D341Med (cell line): ENCODE measurements at places on chromosomes 11 and 22.

DNA sequence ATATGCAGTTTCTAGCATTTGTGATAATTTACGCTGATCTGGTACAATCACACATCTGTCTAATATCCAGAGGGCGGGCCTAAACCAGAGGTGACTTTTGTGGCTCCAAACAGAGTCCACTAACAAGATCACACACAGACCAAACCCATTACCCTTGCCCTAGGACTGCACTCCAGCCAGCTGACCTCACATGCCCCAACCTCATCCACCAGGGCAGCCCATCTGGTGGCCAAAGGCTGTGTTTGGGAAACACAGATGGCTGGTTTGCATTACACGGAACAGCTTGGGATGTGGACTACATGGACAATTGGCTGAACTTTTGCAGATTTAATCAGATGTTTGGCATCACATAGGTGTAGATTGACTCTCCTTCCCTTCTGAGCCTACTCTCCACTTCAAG, 228.2 kb downstream of the GRIK4 start:
- no peak for DNase-seq

DNA sequence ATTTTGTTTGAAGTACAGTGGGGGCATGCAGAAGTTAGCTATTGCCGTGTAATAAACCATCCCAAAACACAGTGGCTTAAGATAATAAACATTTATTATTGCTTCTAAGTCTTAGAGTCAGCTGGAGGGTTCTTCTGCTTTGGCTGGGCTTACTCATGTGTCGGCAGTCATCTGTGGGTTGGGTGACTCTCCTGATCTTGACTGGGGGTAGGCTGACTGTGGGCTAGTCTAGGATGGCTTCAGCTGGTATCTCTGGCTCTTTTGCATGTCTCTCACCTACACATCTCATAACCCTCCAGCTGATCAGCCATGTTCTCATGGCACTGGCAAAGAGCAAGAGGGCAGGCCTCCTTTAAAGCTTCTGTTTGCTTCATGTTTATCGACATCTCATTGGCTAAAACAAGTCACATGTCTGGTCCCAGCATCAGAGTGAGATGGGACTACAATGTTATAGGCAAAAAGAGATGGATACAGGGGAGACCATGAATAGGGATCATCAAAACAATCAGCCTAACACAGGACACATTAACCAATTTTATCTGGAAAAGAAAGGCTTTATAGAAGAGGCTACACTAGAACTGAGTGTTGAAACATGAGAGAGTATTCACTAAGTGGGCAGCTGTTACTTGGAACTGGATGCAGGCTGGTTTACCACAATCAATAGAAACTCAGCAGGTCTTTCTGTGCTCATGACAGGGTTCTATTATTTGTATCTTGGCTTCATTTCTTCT, 5.1 kb downstream of the LRRC51 start:
- DNase-seq = no peak

DNA sequence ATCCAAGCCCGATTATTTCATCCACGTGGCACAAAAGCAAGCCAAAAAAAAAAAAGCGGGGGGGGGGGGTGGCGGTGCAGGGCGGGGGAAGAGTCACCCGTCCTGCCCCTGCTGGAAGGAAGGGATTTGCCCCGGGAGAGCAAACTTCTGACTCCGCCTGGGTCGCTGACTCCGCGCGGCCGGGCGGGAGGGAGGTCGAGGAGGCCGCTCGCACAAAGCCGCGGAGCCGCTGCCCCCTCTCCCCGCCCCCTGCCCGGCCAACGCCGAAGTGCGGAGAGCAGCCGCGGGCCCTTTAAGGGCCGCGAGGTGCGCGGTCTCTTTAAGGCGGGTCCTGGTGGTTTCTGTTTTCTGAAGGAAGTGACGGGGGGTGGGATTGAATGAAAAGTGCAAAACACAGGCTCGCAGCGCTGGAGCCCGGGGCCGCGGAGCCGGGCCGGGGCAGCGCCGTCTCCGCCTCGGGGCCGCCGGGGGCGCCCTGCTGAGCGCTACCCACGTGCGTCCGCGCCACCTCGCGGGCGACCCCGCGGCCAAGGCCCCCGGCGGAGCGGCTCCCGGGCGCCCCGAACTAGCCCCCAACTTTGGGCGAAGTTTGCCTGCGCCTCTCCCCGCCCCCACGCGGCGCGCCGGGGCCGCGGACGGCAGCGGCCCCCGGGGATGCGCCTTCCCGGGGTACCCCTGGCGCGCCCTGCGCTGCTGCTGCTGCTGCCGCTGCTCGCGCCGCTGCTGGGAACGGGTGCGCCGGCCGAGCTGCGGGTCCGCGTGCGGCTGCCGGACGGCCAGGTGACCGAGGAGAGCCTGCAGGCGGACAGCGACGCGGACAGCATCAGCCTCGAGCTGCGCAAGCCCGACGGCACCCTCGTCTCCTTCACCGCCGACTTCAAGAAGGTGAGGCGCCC, at the start of gene OAF:
Gene OAF (plus strand): TSS at position 407 of the 896 bp plus-strand sequence. CDS start 248 bp downstream, at position 655.
- peak; percentile 86 for DNase-seq

DNA sequence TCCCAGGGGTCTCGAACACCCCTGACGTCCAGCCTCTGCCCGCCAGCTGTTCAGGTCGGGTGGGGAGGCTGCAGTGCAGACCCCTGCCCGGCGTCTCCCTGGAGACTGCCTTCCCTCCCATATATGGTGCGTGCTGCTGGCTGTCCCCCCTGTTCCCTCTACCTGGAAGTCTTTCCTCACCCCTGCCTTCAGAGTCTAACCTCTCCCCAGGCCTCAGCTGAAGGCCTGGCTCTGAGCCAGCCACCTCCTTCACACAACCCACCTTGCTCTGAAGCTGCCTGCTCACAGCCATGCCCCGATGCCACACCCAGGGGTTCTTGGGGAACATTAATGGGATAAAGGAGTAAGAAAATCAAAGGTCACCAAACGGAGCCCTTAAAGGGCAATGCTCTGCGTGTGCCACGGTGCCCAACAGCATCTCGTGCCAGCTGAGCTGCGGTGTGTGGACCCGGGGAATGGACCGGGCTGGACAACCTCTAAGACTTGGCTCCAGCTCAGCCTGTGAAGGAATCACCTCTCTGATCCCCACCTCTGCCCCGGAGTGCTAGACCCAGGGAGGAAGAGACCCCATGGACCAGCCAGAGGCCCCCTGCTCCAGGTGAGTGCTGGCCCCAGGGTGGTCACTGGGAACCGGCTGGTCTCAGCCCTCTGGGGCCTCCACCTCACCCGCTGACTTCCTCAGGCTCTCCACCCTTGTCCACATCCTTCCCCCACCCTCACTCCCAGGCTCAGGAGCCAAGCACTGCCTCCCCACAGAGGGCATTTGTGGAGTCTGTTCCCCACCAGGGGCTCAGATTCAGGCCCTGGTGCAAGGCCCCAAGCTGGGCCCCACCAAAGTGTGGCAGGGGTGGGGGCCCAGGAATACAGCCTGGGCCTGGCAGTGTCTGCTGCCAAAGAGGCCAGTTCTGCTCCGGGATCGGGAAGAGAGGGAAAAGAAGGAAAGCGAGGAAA, at the start of gene NLRP6:
Gene NLRP6 (plus strand): TSS at position 407 of the 951 bp plus-strand sequence. CDS start 163 bp downstream, at position 570.
- peak; percentile 36 for DNase-seq

DNA sequence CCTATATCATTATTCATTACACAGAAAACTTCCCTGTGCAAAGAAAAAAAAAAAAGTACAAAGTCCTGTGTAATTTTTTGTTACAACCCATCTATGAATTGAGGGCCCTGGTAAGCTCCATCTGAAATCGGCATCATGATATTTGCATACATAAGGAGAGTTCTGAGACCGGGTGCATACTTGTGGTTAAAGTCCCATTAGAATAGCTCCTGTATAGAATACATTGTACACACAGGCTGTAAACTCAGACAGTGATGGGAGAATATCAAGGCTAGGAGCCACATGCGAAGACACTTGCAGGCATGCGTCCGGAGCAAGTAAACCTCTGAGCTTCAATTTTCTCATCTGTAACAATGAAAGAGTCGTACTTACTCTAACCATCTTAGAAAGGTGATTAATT, 353.2 kb downstream of the ETS1 start:
- DNase-seq = no peak

- no peak for DNase-seq
Measured at GRCh38 chr11:71249301-71249700, 3.1 kb downstream of the SHANK2 start.

DNA sequence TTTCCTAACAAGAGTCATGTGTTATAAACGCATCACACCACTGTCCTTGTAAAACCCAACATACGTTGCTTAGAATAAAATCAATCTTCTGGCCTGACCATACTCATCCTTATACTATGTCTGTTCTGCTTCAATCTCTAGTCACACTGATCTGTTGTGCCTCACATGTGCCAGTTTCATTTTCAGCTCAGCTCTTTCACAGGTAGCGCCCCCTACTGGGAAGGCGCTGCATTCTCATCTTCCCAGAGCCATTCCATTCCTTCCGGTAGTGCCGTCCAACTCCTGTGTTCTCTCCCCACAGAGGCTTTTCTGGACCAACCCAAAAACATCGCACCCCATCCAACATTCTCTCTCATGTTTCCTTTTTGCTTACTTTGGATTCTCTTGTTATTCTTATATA, 22.2 kb downstream of the CASP5 start:
- peak; percentile 35 for DNase-seq

- DNase-seq = no peak
Measured at GRCh38 chr22:49156662-49157285, 670.9 kb downstream of the BRD1 start.

DNA sequence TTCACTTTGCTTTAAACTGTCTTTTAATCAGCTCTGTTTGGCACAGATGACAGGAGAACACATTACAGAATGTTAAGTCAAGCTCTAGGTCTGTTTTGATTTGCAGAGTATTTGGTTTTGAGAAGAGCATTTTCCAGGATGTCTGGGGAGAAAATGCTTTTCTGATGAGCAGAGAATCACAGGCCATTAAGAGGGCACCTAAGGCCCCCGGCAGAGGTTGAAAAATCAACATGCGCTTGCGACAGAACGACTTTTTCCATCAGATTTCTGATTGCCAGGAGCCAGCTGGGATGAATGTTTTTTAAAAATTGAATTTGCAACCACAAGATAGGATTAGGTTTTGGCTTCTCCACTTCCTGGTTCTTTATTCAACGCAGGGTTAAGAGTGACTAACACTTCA, 304.5 kb downstream of the JRKL start:
- no peak for DNase-seq
